Activated T-cell treated with anti-CD3 and anti-CD28 coated beads for 24 hours (primary cell): ENCODE measurements at places on chromosomes 4 and X.

- DNase-seq = no peak
Measured at GRCh38 chr4:7686070-7686870, 251.5 kb upstream of the PSAPL1 start.

DNA sequence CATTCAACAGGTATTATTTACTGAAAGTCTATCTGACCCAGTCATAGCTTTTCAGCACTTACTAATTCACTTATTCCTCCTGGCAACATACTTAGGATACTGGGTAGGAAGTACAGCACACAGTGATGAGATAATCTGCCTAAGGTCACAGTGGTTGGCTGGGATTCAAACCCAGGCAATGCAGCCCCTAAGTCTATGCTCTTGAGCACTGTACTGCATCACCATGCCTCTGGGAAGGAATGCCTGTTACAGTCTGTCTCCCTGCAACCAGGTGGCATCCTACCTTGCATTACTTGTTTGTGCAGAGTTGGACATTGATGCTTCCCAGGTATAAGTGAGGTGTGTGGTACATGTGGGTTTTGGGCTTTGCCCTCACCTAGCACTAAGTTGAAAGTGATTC lies 21.5 kb upstream of the LRAT start:
- DNase-seq = no peak

GRCh38 chr4:53929955-53930798 lies 134.2 kb downstream of the CHIC2 start:
- peak; percentile 46 for DNase-seq

DNA sequence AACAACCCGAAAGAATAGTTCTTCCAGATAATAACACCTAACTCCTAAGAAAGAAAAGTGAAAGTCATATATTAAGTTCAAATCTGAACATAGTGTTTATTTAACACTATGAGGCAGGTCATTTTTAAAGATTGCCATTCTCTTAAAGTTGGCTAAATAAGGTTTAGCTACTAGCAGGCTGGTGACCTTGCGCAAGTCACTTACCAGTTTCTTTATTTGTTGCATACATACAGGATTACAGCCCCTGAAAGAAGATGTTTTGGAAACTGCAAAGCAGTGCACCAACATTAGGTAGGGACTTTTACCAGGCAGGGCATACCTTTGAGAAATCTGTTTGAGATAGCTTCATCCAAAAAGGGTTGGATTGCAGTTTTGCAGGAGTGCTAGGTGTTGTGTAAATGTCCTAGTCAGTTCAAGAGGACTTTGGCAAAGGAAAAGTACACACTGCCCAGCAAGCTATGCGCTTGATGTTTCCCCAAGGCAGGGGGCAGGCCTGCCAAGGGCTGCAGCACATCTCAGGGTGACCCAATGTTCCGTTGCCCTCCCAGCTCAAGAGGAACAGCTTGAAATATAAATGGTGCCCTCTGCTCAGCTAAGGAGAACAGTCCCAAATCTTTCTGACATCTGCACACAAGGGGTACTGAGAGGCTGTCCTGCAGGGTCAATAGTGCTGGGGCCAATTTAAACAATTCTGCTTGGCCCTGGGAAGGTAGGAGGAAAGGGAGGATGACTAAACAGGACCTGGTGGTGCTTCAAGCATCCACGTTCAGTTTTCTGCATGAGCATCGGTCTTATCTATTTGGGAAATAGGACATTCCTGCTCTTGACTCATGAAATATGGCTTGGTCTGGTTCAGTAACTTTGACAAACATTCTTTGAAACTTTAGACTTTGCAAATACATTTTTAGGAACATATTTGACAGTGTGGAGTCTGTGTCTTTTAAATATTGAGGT lies 130.8 kb downstream of the COL4A6 start:
- no peak for DNase-seq

GRCh38 chrX:26788402-26788998 lies 572.5 kb downstream of the MAGEB5 start:
- no peak for DNase-seq

GRCh38 chr4:158835226-158836001 lies 66.6 kb downstream of the FNIP2 start:
- no peak for DNase-seq

DNA sequence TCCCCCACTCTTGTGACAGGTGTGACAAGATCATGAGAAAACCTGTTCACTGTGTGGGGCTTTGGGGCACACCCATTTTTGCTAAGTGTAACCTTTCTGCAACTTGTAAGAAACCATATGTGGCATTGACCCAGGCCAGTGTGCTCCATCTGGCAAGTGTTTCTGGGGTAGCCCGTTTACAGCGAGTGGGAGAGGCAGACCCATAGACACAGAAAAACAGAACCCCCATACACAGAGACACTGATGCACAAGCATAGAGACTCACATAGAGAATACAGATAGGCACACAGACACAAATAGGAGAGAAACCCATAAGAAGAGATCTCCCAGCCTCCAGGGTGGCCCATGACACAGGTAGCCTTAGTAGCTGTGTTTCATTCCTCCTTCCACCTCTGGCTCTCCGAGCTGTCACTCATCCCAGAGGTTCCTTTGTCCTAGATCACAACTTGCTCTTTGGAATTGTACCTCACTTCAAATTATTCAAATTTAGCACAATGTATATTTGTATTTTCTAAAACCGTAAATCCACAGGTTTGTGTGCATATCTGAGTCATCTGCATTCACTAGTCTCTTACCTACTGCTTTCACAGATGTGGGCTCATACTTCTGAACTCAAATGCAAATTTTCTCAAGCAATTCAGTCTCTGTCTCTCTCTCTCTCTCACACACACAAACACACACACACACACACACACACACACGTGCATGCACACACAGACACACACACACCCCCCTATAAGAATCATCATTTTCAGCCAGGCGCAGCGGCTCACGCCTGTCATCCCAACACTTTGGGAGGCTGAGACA lies 114.4 kb downstream of the SH3KBP1 start:
- DNase-seq = no peak

DNA sequence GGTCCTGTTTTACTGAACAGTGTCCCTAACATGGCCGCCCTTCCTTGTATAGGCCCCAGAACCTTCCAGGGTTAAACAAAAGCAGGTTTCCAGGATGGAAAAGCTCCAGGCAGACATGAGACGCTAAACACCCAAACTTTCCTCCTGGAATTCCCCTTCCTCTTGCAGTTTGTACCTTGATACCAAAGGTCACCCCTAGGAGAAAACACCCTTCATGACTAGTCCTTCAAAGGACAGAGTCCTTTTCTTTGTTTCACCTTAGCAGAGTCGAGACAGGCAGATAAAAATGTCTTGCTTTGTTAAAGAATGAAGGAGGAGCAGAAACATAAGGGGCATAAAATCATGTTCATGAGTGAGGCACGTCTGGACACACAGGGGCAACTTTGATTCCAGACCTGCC lies 247.5 kb downstream of the BCOR start:
- no peak for DNase-seq

DNA sequence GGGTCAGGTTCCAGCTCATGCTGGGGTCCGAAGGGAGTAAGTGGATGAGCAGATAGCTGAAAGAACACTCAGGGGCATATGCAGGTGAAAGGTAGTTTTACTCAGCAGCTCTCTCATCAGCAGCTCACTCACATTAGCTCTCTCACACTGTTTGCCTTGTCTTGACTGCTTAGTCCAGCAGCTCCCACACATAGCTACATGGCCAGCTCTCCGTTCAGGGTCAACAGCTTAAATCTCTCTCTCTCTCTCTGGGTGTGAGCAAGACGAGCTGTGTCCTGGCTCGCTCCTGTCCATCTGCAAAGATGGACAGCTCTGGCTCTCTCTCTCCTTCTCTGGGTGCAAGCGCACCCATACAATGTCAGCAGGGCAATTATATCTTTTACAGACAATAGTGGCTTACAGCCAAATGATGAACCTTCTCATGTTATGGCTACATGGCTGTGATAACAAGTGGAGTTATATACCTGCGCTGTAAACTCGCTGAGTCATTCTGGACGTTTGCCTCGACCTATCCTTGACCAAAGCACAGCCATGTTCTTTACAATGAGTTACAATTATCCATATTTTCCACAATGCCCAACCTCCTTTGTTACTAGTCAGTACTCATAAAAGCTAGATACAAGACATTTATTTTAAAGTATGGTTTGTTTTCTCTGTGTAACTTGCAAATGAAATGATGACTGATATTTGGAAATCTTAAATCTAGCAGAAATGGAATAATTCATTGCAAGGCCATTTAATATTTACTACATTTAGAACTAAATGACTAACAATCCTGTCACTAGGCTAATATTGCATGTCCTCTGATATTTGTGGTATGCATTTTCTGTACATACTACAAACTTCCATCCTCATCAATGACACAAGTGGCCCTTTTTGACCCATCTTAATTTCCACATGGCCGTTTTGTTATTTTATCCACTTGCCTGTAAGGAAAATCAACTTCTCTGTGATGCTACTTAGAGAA lies 9.3 kb downstream of the PAPSS1 start:
- DNase-seq = no peak

- no peak for DNase-seq
Measured at GRCh38 chr4:1057403-1057745, 45.9 kb downstream of the FGFRL1 start.

DNA sequence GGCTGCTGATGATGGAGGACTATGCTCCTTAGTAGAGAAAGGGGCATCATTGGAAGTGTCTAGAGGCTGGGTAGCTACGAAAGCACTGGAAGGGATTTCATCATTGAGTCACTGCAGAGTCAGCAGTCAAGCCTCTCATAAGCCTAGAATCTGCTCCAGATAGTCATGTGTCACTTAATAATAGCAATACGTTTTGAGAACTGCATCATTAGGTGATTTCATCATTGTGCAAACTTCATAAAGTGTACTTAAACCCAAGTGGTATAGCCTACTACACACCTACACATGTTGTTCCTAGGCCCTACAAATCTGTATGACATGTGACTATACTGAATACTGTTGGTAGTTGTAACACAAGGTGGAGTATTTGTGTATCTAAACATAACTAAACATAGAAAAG lies 165.6 kb downstream of the PTTG2 start:
- no peak for DNase-seq

- DNase-seq = no peak
Measured at GRCh38 chr4:75036046-75036830, 103.3 kb downstream of the PARM1 start.

GRCh38 chr4:26613237-26613636 lies 29.4 kb downstream of the TBC1D19 start:
- DNase-seq = no peak

GRCh38 chr4:55069248-55069647 lies 56.1 kb downstream of the KDR start:
- no peak for DNase-seq

DNA sequence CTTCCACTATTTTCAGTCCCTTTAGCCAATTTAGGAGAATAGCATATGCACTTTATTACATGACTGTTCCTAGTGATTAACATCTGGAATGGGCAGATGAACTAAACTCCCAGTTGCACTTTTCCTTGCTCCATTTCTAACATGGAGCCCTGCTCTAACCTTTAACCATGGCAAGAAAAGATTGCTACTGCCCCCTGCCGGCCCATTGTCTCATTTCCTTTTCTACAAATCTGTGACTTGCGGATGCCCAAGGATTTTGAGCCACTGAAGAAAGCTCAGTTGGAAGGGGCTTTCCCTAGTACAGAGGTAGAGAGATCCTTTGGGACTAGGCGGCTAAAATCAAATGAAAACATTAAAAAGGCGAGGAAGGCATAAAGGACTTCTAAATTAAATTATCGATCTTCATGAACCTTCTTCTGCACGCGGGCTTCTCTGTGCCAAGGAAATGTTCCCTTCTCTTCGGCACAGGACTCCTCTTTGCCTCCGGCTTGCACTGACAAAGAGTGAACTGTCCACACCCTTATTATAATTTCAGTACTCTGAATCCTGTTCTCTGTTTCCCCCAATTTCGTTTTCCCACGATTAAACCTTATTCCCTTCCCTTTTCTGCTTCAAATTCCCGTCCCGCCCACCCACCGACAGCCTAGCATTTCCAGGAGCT lies 577 bp upstream of the GLRA2 start:
- DNase-seq = peak; percentile 25

GRCh38 chr4:145451895-145452294 lies 29.8 kb upstream of the SMAD1 start:
- no peak for DNase-seq

- DNase-seq = no peak
Measured at GRCh38 chr4:141241986-141242385, 21.3 kb downstream of the ZNF330 start.

DNA sequence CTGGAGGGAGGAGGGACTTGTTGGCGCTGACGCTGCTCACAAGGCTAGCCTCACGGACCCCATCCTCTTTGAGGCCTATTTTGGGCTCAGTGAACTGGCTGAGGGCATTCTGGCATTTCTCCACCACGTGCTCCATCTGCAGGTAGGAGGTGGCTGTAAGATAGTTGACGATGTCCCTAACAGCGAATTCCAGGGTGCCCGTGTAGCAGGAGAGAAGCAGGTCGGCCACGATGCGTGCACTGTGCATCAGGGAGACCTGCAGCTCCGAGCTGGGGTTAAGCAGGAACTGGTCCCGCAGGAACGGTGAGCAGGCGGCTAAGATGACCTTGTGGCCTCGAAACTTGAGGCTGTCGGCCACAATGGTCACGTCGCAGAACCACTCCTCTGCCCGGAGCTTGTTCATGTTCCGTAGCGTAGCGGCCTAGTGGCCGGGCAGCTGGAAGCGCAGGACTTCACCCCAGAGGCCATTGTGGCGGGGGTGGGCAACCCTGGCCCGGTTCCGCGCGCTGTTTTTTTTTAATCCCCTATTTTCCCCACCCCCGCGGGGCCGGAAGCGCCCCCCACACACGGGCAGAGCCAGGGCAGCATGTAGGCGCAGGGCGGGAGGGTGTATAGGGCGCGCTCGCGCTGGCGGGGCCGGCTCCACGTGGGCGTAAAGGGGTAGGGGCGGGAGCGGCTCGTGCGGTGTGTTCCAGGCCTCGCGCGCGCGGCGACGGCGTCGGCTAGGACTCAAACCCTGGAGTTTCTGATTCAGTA lies 73.2 kb downstream of the UBE2K start:
- DNase-seq = no peak

DNA sequence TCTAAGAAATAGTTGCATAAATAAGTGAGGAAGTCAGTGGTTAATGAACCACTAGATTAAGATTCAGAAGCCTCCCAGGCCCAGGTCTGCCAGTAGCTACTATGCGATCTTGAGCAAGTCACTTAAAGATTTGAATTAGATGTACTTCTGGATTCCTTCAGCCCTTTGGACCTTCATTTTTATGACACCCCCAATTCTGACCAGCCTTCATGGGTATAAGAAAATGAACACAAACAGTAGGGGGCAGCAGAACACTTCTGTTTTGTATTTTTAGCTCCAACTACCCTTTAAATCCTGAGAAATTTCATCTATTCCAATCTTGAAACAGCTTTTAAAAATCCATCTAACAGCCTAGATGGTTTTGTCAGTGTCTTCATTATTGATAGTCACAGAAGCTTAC lies 19.0 kb downstream of the TMEM47 start:
- no peak for DNase-seq

DNA sequence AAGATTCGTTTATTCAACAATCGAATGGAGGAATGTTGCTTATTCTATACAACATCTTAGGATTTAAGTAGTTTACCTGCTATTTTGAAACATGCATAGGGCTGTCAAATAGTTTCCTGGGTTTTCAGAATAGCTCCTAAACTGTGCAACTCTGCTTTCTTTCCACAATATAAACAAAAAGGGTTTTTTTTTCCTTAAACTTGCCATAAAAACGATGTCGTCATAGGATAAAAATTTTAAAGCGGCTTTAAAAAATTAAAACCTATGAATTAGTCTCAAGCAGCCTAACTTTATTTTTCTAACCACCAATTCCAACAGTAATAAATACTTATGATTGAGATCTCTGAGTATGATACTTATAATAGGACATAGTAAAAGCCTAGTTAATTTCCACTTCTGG lies 21.6 kb upstream of the STIM2 start:
- no peak for DNase-seq
